ENCODE measurements at places on chromosomes 11 and 22.

GRCh38 chr11:82901922-82902485 is 468 bp downstream of the DDIAS start:
- no peak for DNase-seq

DNA sequence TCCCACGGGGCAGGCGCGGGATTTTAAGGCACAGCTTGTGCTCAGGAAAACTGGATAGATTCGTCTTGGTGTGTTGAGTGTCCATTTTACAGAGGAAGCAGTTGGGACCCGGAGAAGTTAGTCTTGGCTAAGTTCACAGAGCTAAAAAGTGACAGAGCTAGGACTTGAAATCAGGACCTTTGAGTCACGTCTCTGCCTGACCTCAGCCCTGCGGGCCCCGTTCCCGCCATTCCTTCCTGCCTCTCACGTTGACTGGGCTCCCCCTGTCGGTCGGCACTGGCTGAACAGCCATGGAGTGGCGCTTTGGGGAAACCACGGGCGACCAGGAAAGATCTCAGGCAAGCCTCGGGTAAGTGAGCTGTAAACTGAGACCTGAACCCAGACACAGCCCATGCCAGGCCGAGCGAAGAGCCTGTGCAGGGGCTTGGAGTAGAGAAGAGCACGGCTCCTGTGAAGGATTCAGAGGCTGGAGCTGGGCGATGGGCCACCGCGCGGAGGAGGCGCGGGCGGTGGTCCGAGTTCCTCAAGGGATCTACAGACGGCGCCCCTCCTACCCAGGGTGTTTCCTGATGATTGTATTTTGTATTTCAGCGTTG is 54.1 kb downstream of the WNT11 start:
- DNase-seq: peak; percentile 76

- DNase-seq: no peak
Measured at GRCh38 chr11:14148653-14149273, 186.2 kb downstream of the SPON1 start.

- no peak for DNase-seq
Measured at GRCh38 chr11:35160902-35161597, 22.1 kb downstream of the CD44 start.

GRCh38 chr11:134532131-134532920 is 120.3 kb upstream of the B3GAT1 start:
- DNase-seq: no peak

DNA sequence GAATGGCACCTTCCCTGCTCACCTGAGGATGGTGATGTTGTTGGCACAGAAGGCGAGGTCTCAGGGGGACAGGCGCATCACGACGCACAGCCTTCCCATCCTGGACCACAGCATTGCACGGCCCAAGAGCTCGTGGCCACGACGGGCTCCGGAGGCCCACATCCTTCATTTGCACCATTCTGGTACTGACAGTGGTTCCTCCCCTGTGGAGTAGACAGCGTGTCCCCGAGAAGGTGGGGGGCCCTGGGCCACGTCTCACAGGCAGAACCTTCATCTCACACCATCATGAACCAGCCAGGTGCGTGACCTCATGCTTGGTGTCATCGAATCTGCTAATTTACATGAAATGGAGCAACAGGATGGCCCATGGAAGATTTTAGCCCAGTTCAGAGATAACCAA is 180.0 kb downstream of the CTTN start:
- DNase-seq: no peak

GRCh38 chr11:1573077-1573902 is 1.2 kb upstream of the DUSP8 start:
- DNase-seq: peak; percentile 53

- DNase-seq: no peak
Measured at GRCh38 chr22:35109616-35110015, 43.7 kb downstream of the ISX start.

DNA sequence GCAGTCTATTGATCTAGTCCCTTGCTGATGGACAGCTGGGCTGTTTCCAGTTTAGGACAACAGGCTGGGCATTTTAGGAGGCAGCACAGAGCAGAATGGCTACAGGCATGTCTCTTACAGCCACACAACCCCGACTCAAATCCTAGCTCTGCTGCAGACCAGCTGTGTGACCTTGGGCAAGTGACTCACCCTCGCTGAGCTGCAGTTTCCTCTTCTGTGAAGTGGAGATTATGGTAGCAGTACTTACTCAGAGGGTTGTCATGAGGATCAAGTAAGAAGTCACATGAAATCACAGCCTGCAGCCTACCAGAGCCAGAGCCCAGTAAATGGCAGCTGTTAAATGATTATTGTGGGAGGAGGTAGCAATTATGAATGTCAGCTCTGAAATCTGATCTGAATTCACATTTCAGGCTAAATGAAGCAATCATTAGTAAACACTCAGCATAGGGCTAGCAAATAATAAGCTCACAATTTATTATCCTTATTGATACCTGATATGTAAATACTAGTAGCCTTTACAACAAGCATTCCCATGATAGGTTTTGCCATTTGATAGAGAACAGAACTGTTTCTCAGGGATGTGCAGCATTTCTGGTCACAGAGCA is 58.9 kb downstream of the MYEOV start:
- no peak for DNase-seq

GRCh38 chr22:49599039-49599438 is 228.6 kb downstream of the BRD1 start:
- no peak for DNase-seq

DNA sequence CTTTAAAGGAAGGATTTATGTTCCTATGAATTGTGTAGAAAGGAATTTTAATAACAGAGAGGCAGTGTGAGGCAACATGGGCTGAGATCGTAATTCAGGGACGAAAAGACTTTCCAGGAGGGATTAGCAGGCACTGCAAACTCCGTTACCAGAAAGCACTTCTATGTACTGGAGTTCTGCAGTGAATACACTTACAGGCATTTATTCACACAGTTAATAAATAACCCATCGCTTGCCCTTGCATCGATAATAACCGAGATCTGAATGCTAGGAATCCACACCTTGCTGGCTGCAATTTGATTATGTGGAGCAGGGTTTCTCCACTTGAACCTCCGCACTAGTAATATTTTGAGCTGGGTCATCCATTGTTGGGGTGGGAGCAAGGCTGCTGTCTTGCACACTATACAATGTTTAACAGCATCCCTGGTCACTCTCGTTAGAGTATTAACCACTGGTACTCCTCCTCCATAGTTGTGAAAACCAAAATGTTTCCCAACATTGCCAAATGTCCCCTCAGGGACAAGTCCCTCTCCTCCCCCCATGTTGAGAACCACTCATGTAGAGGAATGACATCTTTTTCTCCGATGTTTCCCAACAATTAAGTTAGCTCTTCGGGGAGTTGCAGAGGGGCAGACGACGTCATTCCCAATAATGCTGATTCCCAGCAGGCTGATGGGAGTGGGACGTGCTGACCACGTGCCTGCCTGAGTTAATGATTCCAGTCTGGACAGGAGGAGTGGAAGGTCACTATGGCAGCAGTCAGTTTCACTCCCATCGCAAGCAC is 99.5 kb downstream of the SNX19 start:
- no peak for DNase-seq

DNA sequence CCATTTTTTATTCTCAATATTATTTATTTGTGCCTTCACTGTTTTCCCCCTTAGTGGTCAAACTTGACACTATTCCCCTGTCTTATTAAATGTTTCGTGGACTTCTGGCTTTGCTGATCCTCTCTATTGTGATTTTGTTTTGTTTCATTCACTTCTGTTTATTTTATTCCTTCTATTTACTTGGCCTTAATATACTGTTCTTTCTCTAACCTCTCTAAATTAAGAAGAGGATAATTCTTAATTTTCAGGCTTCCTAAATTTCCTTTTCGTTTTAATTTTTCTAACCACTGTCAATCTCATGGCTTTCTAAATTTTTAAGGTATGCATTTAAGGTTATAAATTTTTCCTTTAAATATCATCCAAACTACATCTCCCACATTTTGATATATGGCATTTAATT is 83.0 kb upstream of the KCNQ1OT1 start:
- no peak for DNase-seq

DNA sequence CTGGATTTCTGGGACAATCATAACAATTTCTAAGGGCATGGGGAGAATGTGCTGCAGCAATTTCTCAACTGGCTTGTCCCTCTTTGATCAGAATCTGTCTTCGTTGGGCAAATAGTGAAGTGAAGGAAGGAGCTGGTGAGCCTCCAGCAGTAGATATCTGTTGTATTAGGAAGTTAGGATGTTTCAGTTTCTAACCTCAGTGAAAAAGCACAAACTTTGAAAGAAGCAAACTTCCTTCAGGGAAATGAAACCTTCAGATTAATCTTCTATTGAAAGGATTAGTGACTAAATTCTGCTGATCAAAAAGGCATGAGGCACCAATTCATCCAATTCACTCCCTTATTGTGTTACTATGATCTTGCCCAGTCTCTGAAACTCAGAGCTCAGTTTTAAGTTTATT is 24.3 kb downstream of the LMO2 start:
- no peak for DNase-seq

DNA sequence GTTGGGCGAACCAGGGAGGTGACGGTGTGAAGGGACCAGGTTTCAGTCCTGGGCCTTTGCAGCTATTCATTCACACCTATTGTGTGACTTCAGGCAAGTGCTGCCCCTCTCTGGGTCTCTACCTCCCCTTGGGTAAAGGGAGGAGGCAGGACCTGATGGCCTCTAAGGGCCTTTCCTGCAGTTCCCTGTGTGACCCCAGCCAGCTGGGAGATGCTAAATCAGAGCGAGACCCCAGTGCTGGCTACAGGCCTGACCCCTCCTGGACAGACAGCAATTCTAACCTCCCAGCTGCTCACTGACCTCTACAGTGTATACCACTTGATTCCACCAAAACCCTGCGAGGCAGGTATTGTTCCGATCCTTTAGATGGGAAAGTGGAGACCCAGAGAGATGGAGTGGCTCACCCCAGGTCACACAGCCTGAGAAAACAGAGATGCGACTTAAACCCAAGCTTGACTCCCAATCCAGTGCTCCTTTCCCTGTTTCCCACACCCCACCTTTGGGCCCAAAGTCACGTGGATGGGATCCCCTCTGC is 6.2 kb downstream of the MAFF start:
- no peak for DNase-seq

GRCh38 chr11:43943931-43944751 is 1.7 kb downstream of the C11orf96 start:
- DNase-seq: no peak

DNA sequence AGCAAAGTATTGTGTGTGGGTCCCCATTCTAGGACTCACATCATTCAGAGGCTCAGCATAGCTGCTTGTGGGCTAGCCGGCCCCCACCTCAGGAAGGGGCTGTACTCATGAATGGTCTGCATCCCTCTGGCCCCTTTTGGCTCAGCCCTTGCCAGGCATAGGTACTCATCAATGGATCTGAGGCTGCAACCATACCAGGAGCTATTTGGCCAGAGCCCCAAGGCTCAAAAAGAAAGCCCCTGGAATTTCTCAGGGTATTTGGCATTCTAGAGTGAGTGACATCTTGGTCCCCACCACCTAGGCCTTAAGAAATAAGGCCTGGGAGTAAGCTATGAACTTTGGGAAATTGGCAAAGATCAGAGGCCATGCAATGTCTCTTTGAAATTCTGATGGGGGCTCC is 38.3 kb downstream of the PLEKHA7 start:
- no peak for DNase-seq

DNA sequence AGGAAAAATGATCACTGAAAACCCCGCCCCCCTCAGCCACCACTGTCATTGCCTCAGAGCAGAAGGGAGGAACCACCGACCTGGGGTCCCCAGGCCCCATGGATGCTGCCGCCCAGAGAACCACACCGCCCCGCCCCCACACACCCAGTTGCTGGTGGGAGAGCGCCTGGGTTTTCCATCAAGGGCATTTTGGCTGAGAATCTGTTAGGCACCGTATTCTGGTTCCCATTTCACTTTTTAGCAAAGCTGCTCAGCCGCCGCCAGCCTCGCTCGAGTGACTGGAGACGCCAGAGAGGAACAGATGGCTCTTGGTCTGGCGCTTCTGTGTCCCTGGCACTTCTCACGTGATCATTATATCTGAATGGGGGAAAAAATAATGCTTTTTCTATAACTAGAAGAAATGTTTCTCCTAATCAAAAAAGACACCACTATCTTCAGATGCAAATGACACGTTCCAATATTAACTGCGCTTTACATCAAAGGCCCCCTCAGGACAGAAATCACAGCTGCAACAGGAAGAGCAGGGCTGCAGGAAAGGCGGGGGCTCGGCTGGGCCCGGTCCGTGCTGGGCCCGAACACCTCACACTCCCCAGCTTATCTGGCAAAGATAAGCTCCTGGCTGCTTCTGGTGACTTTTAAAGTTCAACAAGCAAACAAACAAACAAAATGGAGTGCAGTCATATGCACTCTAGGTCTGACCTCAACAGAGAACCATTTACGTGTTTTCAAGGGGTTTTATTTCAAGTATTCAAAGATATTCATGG is 149.8 kb downstream of the MPPED1 start:
- no peak for DNase-seq

DNA sequence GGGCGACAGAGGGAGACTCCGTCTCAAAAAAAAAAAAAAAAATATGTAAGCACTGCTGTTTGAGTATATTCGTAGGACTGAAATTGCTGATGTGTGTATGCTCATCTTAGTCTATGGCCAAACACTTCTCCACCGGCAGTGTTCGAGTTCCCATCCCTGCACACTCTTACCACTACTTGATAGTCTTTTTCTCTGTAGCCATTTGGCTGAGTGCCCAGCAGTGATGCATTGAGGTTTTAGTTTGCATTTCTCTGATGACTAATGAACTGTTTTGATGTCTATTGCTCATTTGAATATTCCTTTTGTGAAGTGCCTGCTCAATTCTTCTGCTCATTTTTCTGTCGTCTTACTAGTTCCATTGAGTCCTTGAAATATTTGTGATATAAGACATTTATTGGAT is 1.9 kb downstream of the TIRAP start:
- DNase-seq: no peak

DNA sequence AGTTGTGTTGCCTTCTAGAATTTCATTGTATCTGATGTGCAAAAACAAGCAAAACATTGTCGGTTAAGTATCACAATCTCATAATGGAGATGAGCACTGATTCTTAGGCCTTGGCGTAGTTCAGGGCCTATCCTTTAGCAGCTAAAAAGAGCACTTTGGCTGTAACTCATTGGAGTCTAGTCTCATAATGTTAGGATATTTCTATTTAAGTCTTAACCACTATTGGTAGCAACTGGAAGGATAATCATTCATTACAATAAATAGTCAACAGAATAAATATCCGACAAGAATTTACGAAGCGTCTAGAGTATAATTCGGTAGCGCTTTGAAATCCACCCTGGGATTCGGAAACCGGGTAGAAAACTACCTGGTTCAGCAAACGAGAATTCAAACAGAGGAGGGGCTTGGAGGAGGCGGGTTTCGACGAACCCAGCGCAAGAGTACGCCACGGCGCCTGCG is 461 bp upstream of the EED start:
- peak; percentile 94 for DNase-seq

- DNase-seq: no peak
Measured at GRCh38 chr11:35087648-35088047, 51.3 kb upstream of the CD44 start.
